NCI-H1930 (cell line): ENCODE measurements at places on chromosomes 13 and 19.

DNA sequence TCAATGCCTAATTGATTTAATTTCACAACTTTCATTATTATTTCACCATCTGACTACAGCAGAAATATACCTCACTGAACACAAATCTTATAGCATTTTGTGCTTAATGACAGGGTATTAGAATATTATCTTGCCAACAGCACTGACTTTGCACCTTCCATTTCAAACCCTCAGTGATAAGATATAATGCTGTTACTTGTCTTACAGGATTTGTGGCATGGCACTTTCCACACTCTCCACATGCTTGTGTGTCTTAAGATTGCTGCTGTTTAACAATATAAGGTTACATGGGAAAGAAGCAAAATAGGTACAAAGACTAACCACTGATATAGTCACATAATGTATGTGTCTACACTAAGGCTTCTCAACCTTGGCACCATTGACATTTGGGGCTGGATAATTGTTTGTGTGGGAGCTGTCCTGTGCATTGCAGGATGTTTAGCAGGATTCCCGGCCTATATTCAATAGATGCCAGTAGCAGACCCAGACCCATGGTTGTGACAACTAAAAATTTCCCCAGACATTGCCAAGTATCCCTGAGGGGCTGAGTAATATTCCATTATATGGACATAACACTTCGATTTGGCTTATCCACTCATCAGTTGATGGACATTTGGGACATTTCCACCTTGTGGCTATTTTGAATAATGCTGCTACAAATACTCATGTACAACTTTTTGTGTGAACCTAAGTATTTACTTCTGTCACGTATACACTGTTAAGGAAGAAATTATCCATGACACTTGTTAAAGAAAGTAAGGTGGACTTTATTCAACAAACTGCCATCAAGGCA is 5.7 kb upstream of the DIAPH3 start:
- DNase-seq, result no peak

DNA sequence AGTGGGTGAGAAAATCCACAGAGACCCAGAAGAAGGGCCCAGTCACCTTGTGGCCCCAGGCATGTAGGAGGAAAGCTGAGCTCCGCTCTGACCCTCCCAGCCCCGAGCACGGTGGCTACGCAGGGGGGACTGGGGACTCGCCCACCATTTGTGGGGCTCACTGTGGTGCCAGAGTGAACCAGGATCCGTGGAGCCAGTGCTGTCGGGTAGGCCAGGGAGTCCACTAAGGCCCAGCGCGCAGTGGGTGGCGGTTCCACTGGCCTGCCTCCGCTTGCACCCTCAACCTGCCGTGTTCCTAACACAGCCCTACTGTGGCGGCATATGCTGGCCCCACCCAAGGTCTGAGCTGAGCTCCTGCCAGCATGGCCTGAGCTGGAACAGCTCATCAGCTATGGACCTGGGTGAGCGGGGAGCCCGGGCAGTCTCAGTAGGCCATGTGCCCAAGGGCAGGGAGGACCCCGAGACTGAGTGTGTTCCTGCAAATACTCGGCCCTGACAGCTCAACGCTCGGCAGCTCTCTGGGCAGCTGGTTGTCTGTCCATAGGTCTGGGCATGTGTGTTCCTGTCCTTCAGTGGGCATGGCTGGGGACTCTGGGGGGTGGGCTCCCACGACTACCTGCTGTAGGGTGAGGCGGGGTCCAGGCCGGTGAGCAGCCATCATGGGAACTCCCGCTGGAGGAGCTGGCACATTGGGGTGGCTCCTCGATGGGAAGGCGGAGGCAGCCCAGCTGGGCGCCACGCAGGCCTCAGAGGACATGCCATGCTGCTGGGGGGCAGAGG is 36.6 kb downstream of the CEBPG start:
- no peak for DNase-seq

DNA sequence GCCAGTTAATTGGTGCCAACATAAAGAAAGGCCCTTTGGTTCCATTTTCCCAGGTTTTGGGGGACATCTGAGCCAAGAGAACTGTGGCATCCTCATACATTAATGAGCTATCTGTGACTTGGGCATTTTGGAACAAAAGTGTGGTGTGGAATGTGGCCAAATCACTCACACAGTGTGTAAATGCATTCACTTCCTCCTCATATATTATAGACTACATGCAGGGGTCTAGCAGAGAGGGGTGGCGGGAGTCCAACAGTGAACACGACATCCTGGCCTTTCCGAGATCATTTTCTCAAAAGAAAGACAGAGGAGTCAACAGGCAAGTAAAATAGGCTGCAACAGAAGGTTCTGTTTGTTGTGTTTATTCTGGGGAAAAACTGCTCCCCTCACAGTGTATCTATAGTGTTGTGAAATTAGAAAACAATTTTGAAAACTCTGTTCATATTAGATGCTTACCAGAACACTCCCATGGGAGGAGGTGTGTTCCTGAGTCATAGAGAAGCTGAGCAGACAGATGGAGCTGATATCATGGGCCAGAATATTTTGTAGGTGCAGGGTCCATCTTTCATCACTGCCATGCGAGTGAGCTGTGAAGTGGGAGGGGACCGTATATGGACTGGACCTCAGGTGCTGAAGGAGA is 36.9 kb downstream of the PABPC3 start:
- DNase-seq, result no peak

DNA sequence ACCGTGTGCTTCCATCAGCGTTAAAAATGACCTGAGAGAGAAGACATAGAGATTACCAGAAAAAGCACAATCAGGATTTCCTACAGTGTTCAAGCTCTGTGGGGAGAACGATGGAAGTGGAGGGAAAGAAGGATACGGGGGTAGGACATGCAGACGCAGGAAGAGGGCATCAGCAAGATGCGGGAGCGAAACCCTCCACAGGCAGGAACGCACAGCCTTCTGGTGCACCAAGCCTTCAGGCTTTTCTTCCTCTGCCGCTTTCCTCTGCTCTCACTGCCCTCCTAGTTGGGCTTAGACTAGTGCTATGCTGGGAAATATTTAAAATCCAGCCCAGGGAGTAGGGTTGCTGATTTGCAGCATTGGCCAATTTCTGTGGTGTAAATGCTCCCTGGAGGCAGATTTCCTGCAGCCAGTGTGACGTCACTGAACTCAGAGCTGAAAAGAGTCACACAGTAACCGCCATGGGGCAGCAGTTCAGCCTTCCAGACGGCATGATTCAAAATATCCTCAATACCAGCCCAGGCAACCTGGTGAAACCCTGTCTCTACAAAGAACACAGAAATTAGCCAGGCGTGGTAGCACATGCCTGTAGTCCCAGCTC is 205.1 kb upstream of the SOX1 start:
- no peak for DNase-seq

DNA sequence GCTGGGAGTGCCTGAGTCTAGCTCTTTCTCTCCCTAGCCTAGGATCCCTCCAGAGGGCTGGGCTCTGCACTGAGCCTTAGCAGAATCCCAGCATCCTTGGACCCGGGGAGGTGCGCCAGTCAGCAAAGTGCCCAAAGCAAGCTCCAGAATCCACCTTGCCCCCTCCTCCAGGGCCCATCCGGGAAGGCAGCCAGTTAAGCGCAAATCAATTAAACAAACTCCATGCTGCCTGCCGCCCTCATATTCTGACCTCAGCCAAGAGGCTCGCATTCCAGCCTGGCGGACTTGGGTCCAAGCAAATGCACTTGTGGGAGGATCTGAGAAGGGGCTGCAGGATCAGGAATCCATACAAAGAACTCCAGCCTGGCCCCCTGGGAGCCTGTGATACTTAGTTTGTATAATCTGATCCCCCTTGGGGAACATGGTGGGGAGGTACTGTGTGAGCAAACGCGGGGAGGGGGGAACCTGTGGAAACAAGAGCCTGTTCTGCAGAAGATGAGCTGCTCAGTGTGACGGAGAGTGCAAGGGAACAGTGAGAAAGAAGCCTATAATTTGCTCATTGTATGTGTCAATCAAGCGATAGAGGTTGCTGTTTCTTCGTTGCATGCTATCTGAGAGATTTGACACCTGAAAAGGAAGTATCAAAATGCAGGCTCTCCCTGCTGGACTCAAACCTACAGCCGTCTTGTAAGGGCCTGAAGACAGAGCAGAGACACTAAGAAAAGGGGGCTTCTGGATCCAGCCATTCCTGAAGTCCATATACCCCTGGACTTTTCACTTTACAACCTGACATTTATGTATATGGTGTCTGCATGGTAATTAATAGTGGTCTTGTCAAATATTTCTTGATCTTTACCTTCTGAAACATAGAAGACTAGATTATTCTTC is 29.4 kb downstream of the ZNRF4 start:
- DNase-seq, result no peak

- DNase-seq, result peak; percentile 67
Measured at GRCh38 chr13:109787135-109787954, 962 bp upstream of the IRS2 start.

- DNase-seq, result no peak
Measured at GRCh38 chr19:2081873-2082810, 14.0 kb downstream of the MOB3A start.

DNA sequence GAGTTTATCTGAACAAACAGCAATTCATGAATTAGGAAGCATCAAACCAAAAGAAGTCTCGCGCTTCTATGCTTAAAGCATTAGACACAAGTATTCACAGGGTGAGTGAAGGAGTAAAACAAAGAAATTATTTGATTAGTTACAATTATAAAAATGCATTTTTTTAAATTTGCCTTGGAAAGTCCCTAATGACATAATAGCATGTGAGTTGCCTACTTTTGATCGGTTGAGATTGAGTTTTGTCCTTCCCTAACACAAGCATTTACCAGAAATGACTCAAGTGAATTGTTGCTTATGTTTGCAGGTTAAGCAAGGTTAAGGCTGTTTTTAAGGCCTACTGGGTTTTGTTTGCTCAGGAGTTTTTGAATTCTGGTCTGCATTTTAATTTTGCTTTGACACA is 389 bp upstream of the ZNF649 start:
- no peak for DNase-seq

DNA sequence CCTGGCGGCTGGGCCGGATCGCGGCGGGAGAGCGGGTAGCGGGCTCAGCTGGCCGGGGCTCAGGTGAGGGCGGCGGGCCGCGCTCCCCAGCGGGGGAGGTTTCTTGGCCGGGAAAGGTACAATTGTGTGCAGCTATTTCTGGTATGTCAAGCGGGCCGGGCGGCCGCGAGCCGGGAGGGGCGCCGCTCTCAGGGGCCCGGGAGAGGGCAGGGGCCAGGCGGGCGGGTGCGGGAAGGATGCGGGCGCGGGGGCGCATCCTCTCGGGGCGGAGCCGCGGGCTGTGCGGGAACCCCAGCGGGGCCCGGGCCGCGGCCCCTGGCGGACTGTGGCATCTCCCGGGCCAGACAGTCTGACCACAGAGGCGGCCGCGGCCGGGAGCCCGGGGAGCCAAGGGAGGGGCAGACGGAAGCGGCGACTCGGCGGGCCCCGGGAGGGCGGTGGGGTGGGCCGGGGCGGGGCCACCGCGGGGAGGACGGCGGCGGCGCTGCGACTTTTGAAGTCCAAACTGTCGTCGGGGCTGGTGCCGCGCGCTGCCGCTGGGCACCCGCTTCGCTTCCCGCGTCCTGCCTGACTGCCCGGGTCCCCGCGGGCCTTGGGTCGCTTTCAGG is at the start of gene LMO7:
TSS of gene LMO7 (plus strand) at position 503 of the 608 bp plus-strand sequence. CDS start 328 bp downstream, outside the sequence.
- peak; percentile 46 for DNase-seq

GRCh38 chr19:15464394-15465385 is at the start of gene RASAL3:
Gene RASAL3, minus strand, starts transcription at chr19:15464544. Its CDS starts 186 bp downstream, at chr19:15464358.
- no peak for DNase-seq

DNA sequence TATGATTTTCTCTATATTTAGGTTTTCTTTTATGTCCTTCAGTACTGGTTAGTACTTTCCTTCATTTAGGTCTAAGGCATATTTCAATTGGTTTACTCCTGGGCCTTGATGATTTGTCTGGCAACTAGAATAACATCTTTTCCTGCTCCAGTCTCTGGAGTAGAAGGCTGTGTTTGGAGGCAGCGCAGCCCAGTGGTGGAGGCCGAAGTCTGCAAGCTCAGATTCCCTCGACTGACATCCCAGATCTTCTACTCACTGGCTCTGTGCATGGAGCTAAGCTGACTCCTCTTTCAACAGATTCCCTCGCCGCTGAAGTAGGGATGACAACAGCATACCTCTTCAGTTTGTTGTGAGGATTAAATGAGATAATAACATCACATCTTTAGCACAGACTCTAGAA is 141.0 kb downstream of the RAP2A start:
- peak; percentile 41 for DNase-seq

DNA sequence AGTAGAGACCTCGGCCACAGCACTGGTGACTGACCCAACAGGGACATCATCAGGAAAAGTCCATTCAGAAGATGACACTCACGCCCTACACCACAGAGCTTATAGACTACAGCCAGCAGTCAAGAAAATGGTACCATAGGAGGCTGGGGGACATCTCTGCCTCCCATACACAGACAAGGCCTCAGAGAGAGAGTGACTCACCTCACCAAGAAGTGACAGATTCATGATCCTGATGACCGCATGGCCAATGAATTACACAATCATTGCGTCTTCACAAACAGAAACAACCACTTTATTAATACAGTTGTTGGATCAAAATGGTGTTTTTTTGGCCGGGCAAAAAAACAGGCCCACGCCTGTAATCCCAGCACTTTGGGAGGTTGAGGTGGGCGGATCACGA is 260.8 kb upstream of the TSHZ3 start:
- no peak for DNase-seq

DNA sequence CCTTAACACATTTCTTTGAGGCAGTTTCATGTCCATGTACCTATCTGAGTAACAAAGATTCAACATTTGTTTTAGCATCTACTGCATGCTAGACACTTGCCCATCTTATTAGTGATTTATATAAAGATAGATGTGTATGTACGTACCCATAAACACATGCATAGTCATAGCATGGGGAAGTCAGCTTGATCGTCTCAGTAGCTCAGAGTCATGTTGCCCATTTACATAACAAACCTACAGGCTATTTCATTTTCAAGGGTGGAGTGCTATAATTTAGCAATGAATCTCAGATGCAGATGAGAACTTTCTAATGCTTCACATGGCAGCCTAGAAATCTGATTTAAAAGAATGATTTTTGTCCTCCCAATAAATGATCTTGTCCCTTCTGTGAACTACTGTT is 23.5 kb downstream of the FLT1 start:
- no peak for DNase-seq

GRCh38 chr13:113272701-113273181 is 24.3 kb upstream of the LAMP1 start:
- no peak for DNase-seq

GRCh38 chr13:59211606-59212005 is 952.1 kb downstream of the DIAPH3 start:
- no peak for DNase-seq

- no peak for DNase-seq
Measured at GRCh38 chr13:108816375-108816774, 187.0 kb downstream of the MYO16 start.

DNA sequence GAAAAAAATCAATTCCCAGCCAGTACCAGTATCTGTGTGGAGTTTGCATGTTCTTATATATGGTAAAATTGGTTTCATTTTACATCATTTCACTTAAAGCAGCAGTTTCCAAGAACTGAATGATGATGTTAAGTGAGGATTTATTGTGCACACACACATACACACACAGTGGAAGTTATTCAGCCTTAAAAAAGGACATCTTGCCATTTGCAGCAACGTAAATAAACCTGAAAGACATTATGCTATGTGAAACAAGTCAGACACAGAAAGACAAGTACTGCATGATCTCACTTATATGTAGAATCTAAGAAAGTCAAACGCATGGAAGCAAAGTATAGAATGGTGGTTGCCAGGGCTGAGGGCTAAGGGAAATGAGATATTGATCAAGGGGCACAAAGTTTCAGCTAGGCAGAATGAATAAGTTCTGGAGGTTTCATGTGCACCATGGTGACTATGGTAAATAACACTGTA is 5.3 kb downstream of the SIGLECL1 start:
- no peak for DNase-seq
